ENCODE measurements at places on chromosomes 3 and 15.

GRCh38 chr15:89985111-89985510 is 16.0 kb upstream of the ZNF710 start:
- DNase-seq: no peak

- no peak for DNase-seq
Observed at GRCh38 chr3:145243875-145244274, 917.1 kb downstream of the PLOD2 start.

DNA sequence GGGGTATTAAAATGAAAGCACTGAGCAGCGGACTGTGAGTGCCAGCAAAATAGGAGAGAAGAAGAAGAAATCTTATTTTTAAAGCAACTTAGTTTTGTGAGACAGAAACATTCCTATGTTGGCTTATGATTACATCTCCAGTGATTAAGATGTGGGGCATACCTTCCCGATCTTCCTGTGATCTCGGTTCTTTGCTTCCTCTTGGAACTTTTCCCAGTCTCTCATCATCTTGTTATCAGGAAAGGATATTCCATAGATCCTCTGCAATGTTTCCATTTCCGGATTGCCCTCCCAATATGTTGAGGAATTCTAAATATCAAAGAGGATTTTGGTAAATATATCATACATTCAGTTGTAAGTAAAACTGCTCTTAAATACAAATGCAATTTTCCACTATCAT is 22.2 kb downstream of the TARS3 start:
- DNase-seq: no peak

- DNase-seq: no peak
Observed at GRCh38 chr15:67879440-67880129, 39.7 kb upstream of the RNU6-1 start.

- no peak for DNase-seq
Observed at GRCh38 chr3:30189900-30190299, 416.5 kb upstream of the TGFBR2 start.

- DNase-seq: no peak
Observed at GRCh38 chr3:170903123-170903522, 5.3 kb downstream of the EIF5A2 start.

GRCh38 chr3:128698211-128699047 is 27.6 kb upstream of the RAB7A start:
- no peak for DNase-seq

GRCh38 chr3:45929042-45929679 is 14.1 kb upstream of the CXCR6 start:
- DNase-seq: no peak

GRCh38 chr15:33029109-33029652 is 165.3 kb downstream of the FMN1 start:
- no peak for DNase-seq

- DNase-seq: no peak
Observed at GRCh38 chr3:36681867-36682266, 82.5 kb downstream of the DCLK3 start.

- no peak for DNase-seq
Observed at GRCh38 chr15:98070137-98070536, 109.6 kb downstream of the ARRDC4 start.

DNA sequence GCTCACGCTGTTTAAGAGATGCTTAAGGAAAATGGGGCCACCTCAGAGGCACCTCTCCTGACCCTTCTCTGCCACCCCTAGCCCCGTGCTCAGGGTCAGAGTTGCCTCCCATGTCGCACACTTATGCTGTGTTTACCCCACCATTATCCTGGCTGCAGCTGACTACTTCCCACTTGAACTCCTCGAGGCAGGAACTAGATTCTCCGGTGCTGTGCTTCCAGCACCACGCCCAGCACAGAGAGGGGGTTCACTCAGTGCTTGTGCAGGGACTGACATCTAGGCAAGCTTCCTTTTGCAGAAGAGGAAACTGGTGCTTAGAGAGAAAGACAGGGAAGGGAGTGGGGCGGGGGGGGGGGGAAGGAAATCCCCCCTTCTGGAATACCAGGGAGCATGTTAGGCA is 340.1 kb downstream of the RORA start:
- DNase-seq: no peak

- DNase-seq: peak; percentile 57
Observed at GRCh38 chr3:33131331-33132018, 17.7 kb downstream of the CRTAP start.

GRCh38 chr3:43995547-43996378 is 245.9 kb upstream of the TOPAZ1 start:
- no peak for DNase-seq

GRCh38 chr3:173617490-173617889 is 219.9 kb downstream of the NLGN1 start:
- DNase-seq: no peak

- DNase-seq: no peak
Observed at GRCh38 chr3:182509844-182510460, 283.4 kb upstream of the ATP11B start.

GRCh38 chr15:41778521-41778920 is 4.2 kb downstream of the MAPKBP1 start:
- no peak for DNase-seq

- no peak for DNase-seq
Observed at GRCh38 chr3:136755192-136755591, 3.0 kb upstream of the STAG1 start.

DNA sequence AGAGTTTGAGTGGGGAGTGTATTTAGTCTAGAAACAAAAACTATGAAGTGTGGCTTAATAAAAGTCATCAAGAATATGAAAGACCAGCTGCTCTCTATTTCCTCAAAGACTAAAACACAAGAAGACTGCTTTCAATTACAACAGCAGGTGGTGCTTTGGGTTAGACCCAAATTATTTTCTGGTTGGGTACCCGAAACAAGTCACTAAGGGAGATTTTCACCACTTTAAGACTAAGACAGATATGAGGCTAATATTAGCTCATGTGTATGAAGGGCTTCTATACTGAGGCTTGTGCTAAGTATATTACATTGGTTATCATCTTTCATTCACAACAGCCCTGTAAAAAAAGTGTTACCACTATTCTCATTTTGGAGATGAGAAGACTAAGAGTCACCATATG is 43.1 kb downstream of the COL8A1 start:
- no peak for DNase-seq

DNA sequence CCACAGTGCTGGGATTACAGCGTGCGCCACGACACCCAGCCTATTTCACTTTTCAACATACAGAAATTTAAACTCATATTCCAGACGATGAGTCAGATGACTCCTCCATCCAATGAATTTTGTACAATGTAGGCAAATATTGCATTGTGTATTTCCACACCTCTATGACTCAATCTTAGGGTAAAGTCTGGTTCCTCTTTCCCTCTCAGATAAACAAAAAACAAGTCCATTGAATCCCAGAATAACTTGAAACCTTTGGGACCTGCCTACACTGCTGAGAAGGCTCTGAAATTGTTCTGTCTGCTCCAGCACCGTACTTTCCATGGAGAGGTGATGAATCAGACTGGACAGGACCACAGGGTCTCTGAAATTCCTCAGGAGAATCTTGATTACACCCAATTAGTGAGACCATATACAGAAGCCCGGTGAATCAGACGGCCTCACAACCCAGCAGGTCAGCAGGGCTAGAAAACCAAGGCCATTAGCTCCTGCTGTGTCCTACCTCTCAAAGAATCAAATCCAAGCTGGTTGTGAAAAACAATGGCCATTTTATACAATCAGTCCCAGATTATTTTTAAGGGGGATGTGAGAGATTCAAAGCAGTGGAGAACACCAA is 112.6 kb downstream of the ERC2 start:
- no peak for DNase-seq

GRCh38 chr3:50194903-50195500 is 3.6 kb downstream of the GNAT1 start:
- peak; percentile 25 for DNase-seq

GRCh38 chr3:123757281-123757940 is 126.7 kb downstream of the MYLK start:
- DNase-seq: peak; percentile 90

DNA sequence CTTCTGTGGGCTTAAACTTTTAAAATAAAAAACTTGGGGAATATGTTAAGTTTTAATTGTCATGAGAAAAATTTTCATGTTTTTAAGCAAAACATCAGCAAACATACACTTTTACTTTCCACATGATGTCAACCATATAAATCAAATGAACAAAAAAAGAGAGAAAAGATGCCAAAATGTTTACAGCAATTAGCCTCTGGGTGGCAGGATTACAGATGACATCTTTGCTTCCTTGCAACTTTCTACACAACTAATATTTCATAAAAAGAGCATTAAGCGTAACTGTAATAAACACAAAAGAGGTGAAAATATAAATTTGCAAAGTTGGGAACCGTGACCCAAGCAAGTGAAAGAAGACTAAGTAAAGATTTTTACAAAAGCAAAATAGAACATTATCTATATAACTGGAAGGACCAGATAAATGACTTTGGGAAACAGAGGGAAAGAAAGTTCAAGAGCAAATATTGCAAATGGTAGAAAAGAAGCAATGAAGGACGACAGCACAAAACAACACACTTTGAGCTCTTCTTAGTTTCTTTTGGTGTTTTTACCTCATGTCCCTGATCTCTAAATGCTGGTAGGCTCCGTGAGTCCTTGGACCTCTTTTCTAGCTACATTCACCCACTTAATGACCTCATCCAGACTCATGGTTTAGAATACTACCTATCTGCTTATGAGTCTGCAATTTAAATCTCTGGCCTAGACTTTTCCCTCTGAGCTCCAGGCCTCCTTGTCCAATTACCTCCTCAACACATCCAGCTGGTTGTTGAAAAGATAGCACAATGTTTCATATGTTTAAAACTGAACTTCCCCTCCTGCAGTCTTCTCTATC is 9.4 kb downstream of the TP53BP1 start:
- peak; percentile 31 for DNase-seq

DNA sequence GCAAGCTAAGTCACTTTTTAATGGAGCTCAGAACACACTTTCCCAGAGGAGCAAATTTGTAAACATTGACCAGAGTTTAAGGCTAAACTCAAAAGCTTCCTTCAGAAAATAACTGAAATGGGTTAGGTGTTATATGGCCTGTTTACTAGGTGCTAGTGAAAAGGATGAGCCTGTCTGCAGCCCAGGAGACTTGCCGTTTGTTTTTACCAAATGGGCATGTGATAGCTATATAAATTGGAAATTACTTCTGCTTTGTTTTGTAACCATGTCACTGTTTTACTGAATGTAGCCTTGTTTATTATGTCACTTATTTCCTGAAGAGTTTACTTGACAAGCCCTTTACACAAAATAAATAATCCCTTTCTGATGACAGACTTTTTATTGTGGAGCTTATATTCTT is 109.4 kb upstream of the THSD4 start:
- DNase-seq: no peak

DNA sequence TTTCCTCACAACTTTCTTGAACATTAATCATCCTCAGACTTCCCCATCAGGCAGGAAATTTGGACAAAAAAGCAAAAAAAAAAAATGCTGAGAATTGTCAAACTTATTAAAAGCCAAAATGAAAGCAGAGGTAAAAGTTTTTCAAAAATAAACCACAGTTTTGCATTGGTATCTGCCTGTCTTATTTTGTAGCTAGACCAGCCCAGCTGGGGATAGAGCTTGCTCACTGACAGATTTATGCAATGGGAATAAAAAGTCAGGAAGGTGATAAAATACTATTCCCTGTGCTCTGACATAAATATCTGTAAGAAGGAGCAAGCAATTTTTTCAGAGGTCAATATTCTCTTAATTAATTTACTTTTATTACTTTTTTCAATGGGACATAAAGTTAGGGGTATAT is 1006.7 kb upstream of the ALCAM start:
- DNase-seq: no peak

DNA sequence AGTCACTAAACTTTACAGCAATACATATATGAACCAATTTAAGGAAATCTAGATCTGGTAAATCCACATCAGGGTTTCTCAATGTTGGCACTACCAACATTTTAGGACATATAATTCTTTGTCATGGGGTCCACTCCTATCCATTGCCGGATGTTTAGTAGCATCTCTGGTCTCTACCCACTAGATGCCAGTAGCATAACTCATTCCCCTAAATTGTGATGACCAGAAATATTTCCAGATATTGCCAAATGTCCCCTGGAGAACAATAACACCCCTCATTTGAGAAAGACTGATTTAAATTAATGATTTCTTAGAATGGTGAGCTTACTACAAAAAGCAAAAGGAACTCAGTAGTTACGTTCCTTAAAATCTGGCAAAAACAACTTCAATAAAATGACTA is 23.1 kb upstream of the ANKRD28 start:
- no peak for DNase-seq

GRCh38 chr3:127590282-127590592 is 296 bp downstream of the TPRA1 start:
- DNase-seq: no peak
